ENCODE measurements at places on chromosomes 2 and 18.
A peak's percentile ranks its signal among the peaks of the same experiment; 100 is the strongest.

DNA sequence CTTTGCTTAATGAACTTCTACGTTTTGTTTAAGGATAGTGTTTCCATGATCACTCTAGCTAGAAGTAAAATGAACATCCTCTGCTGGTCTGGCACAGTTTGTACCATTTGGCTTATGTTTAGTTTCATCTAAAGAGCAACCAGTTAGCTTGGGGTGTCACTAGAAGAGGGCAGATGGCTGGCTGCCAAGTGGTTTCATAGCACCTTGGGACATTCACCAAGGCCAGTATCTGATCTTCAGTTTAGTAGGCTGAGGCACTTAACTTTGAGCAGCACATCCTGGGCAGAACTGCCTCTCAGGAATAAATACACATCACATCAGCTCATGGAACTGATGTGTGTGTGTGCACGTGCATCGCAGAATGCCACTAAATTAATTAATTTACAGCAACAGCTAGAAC is 68.4 kb downstream of the NXPH2 start:
- DNase-seq: no peak

DNA sequence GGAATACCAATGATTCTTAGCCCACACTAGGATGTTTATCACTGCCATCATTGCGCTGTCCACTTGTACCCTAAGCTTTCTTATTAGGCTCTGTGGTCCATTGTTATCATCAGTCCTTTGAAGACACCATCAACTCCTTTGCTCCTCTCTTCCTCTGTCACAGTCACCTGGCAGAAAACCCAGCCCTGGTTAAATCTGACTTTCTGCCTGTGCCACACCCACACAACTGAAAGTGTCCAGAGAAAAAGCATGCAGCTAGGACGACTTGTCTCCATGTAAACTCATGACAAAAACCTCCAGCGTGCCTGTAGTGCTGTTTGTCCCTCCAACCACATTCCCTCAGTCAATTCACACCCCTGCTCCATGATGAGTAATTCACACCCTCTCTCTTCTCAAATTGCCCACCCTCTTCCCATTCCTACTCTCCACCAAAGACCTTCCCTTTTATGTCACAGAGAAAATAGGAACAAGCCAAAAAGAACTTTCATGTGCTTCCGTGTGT is 297.4 kb upstream of the MGAT5 start:
- no peak for DNase-seq

GRCh38 chr2:3603536-3604206 is 8.8 kb downstream of the COLEC11 start:
- no peak for DNase-seq

- peak; percentile 46 for DNase-seq
Measured at GRCh38 chr2:219178377-219179175, 501 bp downstream of the RETREG2 start.

DNA sequence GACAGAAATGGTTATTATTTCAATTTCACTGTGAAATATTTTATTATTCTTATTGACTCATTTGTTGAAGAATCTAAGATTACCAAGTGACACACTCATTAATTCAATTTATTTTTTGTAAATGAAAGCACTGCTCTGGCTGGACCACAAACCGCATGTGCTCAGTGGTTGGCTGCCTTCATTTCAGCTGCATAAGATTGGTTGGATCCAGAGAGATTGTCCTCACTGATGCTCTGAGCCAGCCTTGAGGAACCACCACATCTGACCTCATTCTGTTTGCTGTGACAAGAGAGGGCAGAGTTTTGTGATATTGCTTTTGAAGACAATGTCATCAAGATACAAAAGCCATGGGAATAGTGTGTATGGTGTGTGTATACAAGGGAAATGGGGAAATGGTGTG is 192.1 kb downstream of the CYRIA start:
- no peak for DNase-seq

GRCh38 chr2:238439917-238440316 is 13.2 kb downstream of the ASB1 start:
- no peak for DNase-seq
